ENCODE measurements at places on chromosomes 12 and 14.

DNA sequence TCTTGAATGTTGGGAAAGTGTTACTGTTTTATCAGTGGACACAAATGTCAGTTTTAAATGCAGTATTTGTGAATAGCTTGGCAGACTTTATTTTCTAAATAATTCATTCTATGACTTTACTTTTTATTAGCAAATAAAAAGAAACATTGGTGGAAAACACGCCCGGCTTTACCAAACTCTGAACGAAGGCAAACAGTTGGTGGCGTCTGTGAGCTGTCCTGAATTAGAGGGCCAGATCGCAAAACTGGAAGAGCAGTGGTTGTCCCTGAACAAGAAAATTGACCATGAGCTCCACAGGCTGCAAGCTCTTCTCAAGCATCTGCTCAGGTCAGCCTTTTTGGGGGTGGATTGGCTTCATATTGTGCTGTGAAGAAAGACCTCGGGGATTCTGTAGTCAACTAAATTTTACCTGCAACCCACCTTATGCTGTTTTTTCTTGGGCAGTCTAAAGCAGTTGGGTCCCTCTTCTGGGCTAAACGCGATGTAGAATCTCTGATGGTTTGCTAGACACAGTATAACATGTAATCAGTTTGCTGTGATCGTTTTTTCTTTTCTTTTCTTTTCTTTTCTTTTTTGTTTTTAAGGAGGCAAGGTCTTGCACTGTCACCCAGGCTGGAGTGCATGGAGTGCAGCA lies 156.4 kb downstream of the ESR2 start:
- DNase-seq, result peak; percentile 7

- peak; percentile 38 for DNase-seq
Measured at GRCh38 chr12:88934163-88934747, 354.0 kb upstream of the KITLG start.

GRCh38 chr12:25767606-25768005 lies 190.9 kb upstream of the RASSF8 start:
- DNase-seq, result peak; percentile 81

- peak; percentile 66 for DNase-seq
Measured at GRCh38 chr12:92094751-92095161, 50.9 kb downstream of the BTG1 start.

GRCh38 chr12:108799401-108800243 lies 57.8 kb downstream of the SSH1 start:
- DNase-seq, result no peak

GRCh38 chr14:101174522-101174838 lies 271.0 kb upstream of the RTL1 start:
- DNase-seq, result no peak

GRCh38 chr14:68619790-68620574 lies 172.9 kb downstream of the ZFP36L1 start:
- DNase-seq, result peak; percentile 29

GRCh38 chr12:8145754-8146441 lies 10.9 kb upstream of the ZNF705A start:
- DNase-seq, result peak; percentile 91

GRCh38 chr14:86897704-86898513 lies 1095.1 kb downstream of the GALC start:
- no peak for DNase-seq

DNA sequence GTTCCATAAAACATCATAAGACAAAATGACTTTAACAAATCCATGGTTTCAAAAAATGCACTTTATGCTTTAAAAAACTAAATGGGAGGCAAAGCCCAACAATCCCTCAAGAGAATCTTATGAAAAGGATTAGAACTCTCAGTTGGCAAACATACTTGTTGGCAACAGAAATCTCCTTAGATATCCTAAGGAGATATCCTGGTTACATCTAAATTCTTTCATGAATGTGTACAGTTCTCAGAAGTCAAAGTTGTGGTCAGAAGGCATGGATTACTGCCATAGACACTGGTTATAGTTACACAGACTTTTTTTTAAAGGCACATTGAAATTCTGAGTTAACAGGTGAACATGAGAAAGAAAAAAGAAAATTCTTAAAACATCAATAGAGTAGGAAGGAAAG lies 17.5 kb upstream of the ISM2 start:
- no peak for DNase-seq

- DNase-seq, result no peak
Measured at GRCh38 chr14:31942166-31942841, 134.8 kb upstream of the ARHGAP5 start.

- no peak for DNase-seq
Measured at GRCh38 chr14:93337143-93337753, 4.4 kb upstream of the BTBD7 start.

- peak; percentile 4 for DNase-seq
Measured at GRCh38 chr14:54975856-54976255, 51.0 kb downstream of the WDHD1 start.

DNA sequence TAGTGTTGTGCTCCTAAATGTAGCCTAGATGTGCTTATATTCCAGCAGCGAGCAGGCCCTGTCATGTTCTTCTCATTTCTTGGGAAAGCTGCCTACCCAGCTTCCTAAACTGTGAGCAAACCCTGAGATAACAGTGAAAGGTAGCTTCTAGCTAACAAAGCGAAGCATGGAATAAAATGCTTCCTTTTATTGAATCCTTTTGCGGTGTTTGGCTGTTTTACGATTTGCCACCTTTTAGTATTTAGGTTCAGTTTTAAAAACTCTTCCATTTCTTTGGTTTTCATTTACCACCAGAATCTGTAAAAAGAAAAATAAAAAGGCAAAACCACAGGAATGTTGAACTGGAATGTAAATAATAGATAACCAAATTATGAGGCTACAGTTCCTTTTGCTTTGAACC lies 5.0 kb upstream of the PKP2 start:
- no peak for DNase-seq

- peak; percentile 31 for DNase-seq
Measured at GRCh38 chr12:28446031-28446430, 255.8 kb downstream of the CCDC91 start.

DNA sequence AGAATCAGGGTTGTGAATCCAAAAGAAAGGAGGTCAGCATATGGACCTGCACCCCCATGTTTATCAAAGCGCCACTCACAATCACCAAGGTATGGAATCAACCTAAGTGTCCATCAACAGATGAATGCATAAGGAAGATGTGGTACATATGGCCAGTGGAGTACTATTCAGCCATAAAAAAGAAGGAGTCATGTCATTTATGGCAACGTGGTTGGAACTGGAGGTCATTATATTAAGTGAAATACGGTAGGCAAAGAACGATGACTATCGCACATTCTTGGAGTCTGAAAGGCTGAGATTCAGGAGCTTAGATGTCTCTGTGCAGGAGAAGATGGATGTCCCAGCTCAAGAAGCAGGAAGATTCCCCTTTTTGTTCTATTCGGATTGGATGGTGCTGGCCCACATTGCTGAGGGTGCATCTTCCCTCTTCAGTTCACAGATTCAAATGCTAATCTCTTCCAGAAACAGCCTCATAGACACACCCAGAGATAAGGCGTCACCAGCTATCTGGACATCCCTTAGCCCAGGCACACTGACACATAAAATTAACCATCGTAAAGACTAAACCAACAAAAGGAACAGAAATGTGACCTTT lies 108.1 kb downstream of the GLT1D1 start:
- DNase-seq, result no peak

- DNase-seq, result no peak
Measured at GRCh38 chr14:105492971-105493871, 2.2 kb downstream of the TEDC1 start.

DNA sequence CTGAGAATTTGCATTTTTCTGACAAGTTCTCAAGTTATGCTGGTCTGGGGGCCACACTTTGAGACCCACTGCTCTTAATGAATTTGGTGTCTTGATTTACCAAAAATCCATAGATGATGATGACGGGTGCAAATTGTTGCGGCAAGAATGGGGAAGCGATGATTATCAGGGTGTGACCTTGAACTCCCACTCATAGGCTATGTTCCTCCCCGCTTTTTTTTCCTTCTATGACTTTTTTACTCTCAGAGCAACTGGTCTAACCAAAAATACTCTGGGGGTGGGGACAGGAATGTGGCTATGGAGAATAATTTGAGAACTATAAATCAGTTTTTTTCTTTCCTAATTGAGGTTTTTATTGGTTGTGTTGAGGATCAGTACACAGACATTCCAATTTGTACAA lies 83.6 kb downstream of the PPFIBP1 start:
- no peak for DNase-seq

DNA sequence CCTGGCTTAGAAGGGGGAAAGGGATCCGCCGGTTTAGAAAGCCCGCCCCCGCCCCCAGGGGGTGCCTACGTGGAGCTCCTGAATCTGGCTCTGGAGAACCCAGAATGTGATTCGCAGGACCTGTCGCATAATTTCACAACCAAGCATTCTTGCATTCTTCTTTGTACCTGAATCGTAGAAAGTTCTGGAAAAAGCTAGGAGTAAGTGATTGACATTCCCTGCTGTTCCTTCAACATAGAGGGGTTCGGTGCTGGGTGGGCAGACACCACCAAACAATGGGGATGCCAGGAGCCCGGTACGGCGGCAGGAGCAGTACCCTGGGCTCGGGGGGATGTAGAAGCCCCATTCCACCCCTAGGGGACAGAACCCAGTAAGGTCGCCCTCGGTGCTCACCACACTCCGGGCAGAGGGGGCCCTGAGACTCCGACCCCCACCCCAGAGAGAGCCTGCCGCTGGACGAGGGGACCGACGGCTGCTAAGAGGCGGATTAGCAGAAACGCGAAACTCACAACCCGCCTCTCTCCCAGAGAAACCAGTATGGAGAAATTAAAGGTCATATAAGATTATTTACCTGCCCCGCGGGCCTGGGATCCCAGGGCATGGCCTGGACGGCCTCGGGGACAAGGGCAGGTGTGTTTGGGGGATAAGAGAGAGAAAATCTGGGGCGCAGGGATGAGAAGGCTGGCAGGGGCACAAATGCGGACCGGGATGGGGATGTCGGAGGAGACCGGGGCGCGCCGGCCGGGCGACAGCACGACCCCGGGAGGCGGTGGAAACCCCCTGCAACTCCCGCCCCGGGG lies 520 bp downstream of the CSRP2 start:
- peak; percentile 47 for DNase-seq

GRCh38 chr12:58159941-58160340 lies 218.6 kb downstream of the ATP23 start:
- no peak for DNase-seq

GRCh38 chr12:126873701-126874100 lies 1393.3 kb upstream of the TMEM132C start:
- no peak for DNase-seq

- no peak for DNase-seq
Measured at GRCh38 chr14:69351911-69352310, 46.2 kb downstream of the ERH start.

- DNase-seq, result no peak
Measured at GRCh38 chr12:65419284-65420072, 141.0 kb downstream of the MSRB3 start.

- DNase-seq, result no peak
Measured at GRCh38 chr14:100788517-100788916, 37.4 kb upstream of the MEG3 start.

DNA sequence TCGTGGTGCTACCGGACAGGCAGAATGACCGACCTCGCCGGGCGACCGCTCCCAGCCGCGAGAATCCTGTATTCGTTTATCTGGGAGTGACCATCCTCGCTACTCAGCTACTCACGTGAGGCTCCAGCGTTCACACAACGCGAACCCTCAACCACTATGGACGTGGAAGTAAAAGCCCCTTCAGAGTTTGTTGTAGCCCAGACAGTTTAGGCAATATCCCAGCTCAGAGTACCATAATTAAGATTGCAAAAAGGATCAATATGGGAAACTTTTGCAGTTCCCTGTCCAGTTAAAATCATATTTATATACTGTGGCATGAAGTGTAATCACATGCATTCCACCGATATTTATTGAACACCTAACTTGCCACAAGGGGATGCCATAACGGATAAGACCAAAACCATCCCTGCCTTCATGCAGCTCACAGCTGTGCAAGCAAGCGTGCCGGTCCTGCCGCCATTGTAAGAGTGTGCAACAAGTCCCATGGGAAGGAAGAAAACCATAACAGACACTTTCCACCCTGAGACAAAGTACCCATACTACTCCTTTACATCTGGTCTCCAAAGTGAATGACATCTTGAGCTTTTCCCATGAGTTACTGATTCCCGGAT lies 938 bp upstream of the MAX start:
- DNase-seq, result peak; percentile 37

Data from fibroblast of skin of right quadriceps (primary cell).